ENCODE measurements at places on chromosomes 6 and 20.

GRCh38 chr6:166335378-166336302, 6.7 kb downstream of the SFT2D1 start:
- peaks cover 45% of the 10 kb centered on the region for H3K4me1 ChIP-seq
- DNase-seq = no peak
- no peak overlapping the region for H3K4me3 ChIP-seq
- H3K36me3 ChIP-seq = peaks cover 50% of the 10 kb centered on the region

GRCh38 chr6:29831776-29832175, 4.2 kb downstream of the HLA-G start:
- no peak for DNase-seq
- H3K27ac ChIP-seq = no peak overlapping the region
- H3K27me3 ChIP-seq = peaks cover 68% of the 10 kb centered on the region
- H3K36me3 ChIP-seq = no peaks in the 10 kb centered on the region
- H3K4me1 ChIP-seq = peaks cover 11% of the 10 kb centered on the region

DNA sequence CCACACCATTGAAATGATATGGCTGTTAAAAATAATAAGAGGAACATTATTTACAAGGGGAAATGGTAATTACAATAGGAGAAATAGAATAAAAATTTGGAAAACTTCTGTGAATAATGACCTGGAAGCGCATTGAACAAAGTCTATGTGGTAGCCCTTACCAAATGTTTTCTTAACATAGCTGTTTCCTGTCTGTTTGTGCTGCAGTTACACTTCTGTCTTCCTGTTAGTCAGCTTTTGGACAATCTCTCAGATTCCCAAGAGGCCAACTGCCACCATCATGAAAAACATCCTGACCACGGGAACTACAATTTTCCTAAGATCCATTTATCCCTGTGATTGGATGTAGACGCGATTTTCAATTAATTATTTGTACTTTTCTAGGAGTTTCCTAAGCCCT, 754.4 kb upstream of the MARCKS start:
- no peak overlapping the region for H3K27ac ChIP-seq
- H3K4me1 ChIP-seq = no peaks in the 10 kb centered on the region
- H3K36me3 ChIP-seq = no peaks in the 10 kb centered on the region
- DNase-seq = no peak
- no peaks in the 10 kb centered on the region for H3K27me3 ChIP-seq

GRCh38 chr6:12419631-12420272, 129.6 kb downstream of the EDN1 start:
- no peaks in the 10 kb centered on the region for H3K27me3 ChIP-seq
- H3K27ac ChIP-seq = peak overlapping the region; percentile 29
- no peaks in the 10 kb centered on the region for H3K36me3 ChIP-seq
- H3K4me1 ChIP-seq = no peaks in the 10 kb centered on the region
- H3K4me3 ChIP-seq = no peak overlapping the region
